Activated B cell treated with CpG ODN at 0.5 μM for 24 hours (primary cell): ENCODE measurements at places on chromosomes 12 and 14. TPM values are rescaled to one million over a fixed set of nuclear protein-coding genes. Genes with fewer than 3 reads are reported as not detected.

The RNASE7 gene
- total RNA-seq, result not detected in 2 replicates

GRCh38 chr12:2351161-2351560 is 298.4 kb downstream of the CACNA1C start:
- no peak for DNase-seq

The INSM2 gene
- not detected in 2 replicates for total RNA-seq

The ASIC1 gene
- total RNA-seq, result not detected in 2 replicates

DNA sequence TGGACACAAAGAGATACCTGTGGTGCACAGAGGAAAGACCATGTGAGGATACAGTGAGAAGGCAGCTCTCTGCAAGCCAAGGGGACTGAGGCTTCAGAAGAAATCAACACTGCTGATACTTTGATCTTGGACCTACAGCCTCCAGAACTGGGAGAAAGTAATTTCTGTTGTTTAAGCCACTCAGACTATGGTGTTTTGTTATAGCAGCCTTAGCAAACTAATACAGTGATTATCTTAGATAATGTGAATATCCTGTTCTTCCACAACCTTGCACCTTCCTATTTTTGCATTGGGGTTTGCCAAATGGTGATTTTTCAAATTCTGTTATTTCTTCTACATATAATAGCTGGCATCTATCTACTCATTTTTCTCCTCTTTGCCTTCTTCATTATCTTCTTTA is 8.2 kb upstream of the C14orf93 start:
- DNase-seq, result no peak

DNA sequence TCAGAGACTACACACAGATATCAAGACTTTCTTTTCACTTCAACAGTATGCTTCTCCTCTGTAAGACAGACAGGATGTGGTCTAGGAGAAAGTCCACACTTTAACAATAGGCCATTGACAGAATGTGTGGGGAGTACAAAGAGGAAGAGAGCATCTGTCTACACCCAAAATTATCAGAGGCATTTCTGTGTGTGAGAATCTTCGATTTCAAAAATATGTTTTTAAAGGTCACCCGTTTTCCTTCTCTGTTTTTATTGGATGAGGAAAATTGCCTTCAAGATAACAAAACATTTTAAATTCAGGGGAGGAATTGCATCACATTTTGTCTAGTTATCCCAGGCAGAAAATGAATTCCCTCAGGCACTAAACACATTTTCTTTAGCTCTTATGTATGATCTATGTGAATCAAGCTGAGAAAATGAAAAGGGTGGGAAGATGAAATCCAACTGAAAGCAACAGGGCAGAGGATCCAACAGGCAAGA is 16.4 kb downstream of the NAV3 start:
- no peak for DNase-seq

- no peak for DNase-seq
Observed at GRCh38 chr12:78457938-78458337, 406.6 kb upstream of the SYT1 start.
